ENCODE measurements at places on chromosomes 2 and 18.
A peak's percentile ranks its signal among the peaks of the same experiment; 100 is the strongest.

DNA sequence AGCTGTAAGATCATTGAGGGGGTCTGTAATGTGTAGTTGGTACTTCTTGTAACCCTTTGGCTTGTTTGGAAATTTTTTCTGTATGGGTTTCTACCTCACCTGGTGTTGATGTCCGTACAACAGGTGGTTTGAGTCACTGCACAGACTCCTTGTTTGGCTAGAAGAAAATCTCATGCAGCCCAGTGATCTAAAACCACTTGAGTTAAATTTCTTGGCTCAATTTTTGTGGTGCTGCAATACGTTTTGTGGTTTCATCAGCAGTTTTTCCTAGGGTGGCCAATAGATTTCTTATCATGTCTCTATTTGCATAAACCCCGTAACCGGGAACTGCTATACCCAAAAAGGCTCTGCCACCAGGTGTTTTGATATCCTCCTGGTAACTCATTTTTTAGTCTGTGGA is 43.4 kb downstream of the CERS6 start:
- no peak for DNase-seq

DNA sequence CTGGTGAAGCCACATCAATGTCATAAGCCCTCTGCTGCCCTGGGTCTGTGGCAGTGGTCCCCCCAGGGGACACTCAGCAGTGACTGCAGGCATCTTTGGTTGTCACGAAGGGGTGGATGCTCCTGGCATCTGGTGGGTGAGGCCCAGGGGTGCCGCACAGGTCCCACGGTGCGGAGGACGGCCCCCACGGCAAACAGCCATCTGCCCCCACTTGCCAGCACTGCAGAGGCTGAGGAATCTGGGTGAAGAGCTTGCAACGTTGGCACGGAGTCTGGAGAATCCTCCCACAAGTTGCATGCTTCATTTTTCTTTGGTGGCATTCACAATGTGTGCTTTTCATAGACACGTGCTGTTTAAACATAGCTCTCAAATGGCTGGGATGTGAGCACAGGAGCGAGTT is 105.1 kb upstream of the PXDN start:
- no peak for DNase-seq

DNA sequence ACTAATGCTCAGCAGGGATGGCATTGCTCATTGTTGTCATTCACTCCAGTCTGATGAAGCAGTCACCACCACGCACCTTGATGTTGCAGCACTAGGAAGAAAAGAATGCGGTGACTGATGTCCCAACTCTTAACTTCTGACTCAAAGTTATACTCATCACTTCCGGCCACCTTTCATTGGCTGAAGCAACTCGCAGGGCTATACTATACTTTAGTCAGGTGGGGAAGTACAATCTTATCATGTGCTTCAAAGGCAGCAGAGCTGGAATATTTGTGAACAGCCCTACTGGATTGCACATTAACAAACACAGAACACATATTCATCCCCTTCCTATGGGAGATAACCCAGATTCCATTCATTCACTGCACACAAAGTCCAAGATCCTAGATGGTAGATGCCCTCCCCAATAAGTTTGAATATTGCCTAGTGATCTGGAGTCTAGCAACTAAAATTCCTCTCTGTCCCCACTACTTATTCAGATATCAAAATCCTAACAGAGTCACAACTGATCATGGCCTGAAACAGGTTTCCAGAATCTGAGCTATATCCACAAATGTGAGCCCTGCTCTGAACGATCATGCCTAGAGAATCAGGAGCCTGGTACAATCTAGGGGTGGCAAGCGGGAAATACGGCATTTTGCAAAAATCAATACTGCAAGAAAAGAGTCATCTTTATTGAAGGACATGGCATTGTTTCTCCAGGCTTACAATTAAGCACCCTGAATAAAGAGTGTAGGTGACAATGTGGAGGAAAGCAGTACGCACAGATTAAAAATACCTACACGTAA is 3.4 kb upstream of the SPATS2L start:
- DNase-seq: no peak

DNA sequence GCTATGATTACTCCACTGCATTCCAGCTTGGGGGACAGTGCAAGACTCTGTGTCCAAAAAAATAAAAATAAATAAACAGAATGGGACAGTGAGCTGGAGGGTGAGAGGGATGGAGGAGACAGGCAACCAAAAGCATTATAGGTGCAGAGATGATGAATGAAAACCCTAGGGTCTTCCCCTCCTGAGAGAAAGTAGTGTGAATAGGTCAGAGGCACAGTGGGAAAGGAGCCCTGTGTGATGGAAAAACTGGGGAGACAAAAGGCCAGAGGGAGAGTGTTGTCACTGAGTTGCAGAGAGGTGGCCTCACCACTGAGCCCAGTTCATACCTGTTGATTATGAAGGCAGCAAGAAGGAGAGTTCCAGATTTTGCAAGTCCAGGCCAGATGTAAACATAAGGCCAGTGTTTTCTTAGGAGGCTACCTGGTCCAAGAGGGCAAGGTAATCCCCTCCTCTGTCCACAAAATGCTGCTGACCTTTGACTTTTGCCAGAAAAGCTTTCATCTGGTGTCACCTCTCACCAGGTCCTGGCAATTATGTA is 17.6 kb upstream of the AGFG1 start:
- no peak for DNase-seq

DNA sequence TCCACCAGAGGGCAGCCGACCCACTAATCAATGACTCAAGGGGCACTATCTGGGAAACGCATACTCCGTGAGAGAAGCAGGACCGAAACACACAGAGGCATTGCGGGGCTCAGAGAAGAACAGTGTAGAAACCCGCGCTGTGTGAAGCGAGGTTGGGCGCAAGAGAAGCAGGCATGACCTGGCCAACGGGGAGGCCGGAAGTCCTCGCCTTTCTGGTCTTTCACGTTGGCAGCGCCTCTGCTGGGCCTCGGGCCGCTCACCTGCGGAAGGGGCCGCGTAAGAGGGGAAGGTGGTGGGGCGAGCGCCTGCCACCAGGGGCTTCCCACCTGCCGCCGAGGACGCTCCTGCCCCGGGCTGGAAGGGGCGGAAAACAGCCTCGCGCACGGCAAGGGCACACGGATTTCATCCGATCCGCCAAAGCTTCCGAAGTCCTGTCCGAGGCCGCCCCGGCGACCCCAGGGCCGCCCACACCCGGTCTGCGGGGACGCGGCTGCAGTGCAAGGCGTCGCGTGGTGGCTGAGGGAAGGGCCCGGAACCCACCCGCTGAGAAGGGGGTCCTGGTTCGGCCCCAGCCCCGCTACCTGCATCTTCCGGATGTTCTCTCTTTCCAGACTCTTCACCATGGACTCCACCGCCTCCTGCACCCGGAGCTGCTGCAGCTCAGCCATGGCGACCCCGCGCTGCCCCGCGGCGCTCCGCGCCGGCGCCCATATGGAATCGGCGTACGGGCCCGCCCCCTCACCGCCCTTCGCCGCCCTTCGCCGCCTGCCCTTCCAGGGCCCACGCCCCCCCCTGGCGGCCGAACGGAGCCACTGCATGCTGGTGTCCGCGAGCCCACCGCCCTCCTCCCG is at the start of gene FAM136A:
Gene FAM136A (minus strand): TSS at position 724 of the 851 bp plus-strand sequence. CDS start 56 bp downstream, at position 668.
- peak; percentile 92 for DNase-seq

GRCh38 chr2:202760848-202761247 is 110.7 kb downstream of the ICA1L start:
- DNase-seq: no peak

DNA sequence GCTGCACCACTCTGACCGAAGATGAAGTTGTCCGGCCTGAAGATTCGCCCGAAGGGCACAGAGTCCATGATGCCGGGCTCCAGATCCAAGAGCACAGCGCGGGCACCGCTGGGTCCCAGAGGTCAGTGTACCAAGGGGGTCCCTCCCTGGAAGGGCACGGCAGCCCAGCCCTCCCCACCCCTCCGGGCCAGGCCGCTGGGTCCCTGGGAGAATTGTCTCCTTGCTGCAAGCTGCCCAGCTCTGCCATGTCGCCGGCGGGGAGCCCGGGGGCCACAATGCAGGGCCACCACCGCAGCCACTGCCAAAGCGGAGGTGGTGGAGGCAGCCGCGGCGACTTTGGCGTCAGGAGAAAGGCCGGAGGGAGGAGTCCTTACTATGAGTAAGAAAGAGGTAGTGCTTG is 189.5 kb upstream of the CYRIA start:
- no peak for DNase-seq

DNA sequence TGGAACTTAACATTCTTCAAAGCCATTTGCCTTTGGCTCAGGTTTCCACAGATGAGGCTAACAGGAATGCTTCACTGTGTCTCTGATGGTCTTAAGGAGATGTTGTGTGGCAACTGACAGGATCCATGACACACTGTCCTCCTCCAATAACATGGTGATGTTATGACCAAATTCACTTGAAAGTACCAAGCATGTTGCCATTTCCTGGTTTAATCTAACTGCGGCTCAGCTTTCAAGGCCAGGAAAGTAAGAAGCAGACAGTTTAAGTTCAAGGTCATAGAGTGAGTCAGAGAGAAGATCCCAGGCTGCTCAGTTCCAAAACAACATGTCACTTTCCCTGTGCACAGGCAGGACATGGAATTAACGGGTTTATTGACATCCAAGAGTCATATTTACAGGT is 513.6 kb downstream of the STK39 start:
- DNase-seq: no peak

DNA sequence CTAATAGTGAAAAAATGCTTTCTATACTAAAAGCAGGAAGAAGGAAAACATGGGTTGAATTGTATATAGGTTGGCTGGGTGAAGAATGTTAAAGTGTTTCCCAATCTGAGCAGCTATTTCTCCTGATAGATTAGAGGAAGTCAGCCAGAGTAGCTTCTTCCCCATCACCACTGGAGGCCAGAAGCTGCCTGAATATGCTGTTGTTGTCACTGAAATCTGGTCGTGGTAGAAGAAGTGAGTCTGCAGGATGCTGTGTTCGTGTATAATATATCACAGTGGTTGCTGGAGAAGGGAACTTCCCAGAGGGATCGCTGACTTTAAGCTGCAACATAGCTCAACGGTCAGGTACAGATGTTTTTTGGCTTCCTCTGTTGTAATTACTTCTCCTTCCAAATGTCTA is 247.5 kb upstream of the LRATD1 start:
- DNase-seq: no peak

GRCh38 chr2:98552499-98553179 is 55.7 kb downstream of the COA5 start:
- DNase-seq: no peak

GRCh38 chr2:55883829-55884228 is 39.8 kb downstream of the EFEMP1 start:
- DNase-seq: no peak

DNA sequence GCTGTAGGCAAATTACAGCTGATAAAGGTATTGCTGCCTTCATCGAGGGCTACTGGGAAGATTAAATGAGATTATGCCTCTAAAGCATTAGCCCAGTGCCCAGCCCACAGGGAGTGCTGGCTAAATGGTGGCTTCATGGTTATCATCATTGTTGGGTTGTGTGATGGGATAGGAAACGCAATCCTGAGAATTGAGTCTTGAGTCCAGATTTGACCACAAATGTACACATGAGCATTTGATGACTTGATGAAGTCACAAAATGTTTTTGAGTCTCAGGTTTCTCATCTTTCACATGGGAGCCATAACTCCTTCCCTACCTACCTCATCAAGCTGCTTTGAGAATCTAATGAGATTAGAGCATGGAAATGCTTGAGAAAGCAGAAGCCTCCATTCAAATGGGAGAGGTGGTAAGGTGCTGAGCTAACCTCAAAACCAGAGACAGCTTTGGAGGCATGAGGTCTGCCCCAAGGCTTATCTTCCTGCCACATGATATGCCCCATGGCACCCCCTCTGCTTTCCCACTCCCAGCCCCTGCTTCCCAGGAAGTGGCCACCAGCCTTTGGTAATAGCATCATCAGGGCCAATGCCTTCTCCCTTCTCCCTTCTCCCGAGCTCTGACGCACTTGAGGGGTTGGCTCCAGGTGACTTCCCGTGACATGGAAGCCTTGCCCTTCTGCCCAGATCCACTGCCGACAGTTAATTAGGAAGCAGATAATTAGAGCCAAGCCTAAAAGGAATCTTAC is 149.4 kb upstream of the EPAS1 start:
- no peak for DNase-seq

- no peak for DNase-seq
These were observed 259.0 kb downstream of the NBAS start for GRCh38 chr2:15302154-15302553.

- DNase-seq: no peak
These were observed 76.9 kb downstream of the LDAH start for GRCh38 chr2:20745924-20746555.

- DNase-seq: peak; percentile 21
These were observed 27.2 kb upstream of the OTX1 start for GRCh38 chr2:63023444-63023843.

- no peak for DNase-seq
These were observed 53.5 kb upstream of the CYP1B1 start for GRCh38 chr2:38129481-38129880.

DNA sequence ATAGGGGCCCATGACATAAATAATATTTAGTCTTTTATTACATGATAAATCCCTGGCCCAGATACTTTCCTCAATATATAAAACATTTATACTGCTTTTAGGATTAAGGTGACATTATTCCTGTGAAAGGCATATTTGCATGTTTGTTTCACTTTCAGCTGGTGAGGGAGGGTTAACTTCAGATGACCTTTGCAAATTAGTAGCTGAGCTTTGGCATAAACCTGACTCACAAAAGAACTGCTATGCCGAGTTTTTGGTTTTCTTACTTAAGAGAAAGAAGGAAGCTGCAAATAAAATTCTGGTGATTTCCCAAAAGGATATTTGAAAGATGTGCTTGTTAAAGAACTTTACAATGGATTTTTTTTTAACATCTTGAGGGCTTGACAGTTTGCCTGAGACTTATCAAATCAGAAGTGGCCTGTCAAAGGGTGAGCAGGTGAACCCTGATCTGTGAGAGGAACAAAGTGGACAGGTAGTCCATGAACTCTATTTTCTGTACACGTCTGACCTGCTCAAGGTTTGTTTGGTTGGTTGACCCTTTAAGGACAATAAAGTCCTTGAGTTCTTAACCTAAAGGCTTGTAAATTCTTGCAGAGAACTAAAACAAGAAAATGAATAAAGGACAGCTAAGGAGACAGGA is 93.5 kb downstream of the FAM124B start:
- no peak for DNase-seq

GRCh38 chr2:108911807-108912628 is 77.0 kb downstream of the EDAR start:
- DNase-seq: no peak

DNA sequence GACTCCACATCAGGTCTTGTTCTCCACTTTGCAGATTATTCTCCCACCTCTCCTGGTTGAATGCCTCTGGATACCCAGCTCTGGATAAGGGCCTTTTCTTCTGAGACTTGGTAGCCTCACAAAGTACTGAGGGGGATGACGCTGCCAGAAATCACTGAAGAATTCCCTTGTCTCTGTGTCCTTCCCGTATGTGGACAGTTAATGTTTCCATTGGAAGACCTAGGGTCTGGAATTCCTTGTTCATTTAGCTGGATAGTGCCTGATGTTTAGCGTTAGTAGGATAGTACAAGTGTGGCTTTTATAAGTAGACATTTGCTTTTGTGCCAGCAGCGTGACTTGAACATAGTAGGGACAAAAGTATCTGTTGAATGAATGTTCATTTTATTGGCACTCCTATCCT is 76.9 kb downstream of the CLHC1 start:
- DNase-seq: no peak

DNA sequence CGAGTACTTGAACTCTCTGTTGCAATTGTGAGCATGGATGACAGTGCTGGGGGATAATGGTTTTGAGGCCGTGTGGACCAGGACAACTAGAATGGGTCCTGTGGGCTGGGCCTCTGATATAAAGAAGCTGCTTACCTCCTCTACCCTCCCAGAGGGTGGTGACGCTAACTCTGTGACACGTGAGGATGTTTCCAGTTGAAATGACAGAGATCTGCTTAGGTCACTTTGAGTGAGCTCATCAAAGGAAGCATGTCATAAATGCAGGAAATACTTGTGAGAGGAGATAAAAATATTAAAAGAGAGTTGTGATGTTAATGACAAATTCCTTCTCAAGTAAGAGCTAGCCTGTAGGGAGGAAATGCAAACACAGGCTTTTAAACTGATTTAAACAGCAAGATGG is 16.4 kb downstream of the RMC1 start:
- no peak for DNase-seq

All from activated CD4-positive, alpha-beta T cell treated with anti-CD3 and anti-CD28 coated beads, Interleukin-2, Interleukin-4, amounts not matched to agents 100 ng/mL and 50 ng/mL, durations not matched to agents 16 hours and 8 hours (primary cell).